ENCODE measurements at places on chromosomes 4 and X. TPM values are rescaled to one million over a fixed set of nuclear protein-coding genes. Genes with fewer than 3 reads are reported as not detected.

MAGEA1 gene
- polyA plus RNA-seq: not detected

EDA2R gene
- not detected for polyA plus RNA-seq

SSX4 gene
- not detected for polyA plus RNA-seq

ART3 gene
- polyA plus RNA-seq: not detected

ARX gene
- not detected for polyA plus RNA-seq

SHROOM3 gene
- polyA plus RNA-seq: 8.2 TPM

TLR3 gene
- polyA plus RNA-seq: 2.8 TPM

XAGE3 gene
- polyA plus RNA-seq: 0.61 TPM

LAP3 gene
- 111 TPM for polyA plus RNA-seq

ZCCHC18 gene
- polyA plus RNA-seq: 0.05 TPM

FHDC1 gene
- polyA plus RNA-seq: 0.06 TPM

MANBA gene
- 7.1 TPM for polyA plus RNA-seq

KDR gene
- polyA plus RNA-seq: 6.1 TPM

GPRASP1 gene
- polyA plus RNA-seq: 0.54 TPM

SLC7A11 gene
- polyA plus RNA-seq: 0.42 TPM

PF4V1 gene
- 0.16 TPM for polyA plus RNA-seq

LDOC1 gene
- polyA plus RNA-seq: 2.9 TPM

SMR3B gene
- polyA plus RNA-seq: not detected

SYTL5 gene
- polyA plus RNA-seq: 0.82 TPM

VCX gene
- polyA plus RNA-seq: not detected

TMPRSS11D gene
- polyA plus RNA-seq: 0.03 TPM

MAGEB3 gene
- not detected for polyA plus RNA-seq

TLL1 gene
- polyA plus RNA-seq: 0.04 TPM

PRRG1 gene
- polyA plus RNA-seq: 1.8 TPM

TEX13D gene
- not detected for polyA plus RNA-seq

TMLHE gene
- polyA plus RNA-seq: 11.7 TPM

FGF13 gene
- polyA plus RNA-seq: 0.51 TPM

MGARP gene
- polyA plus RNA-seq: not detected

TEX11 gene
- polyA plus RNA-seq: 0.03 TPM

FGF5 gene
- polyA plus RNA-seq: 0.03 TPM

FAM47A gene
- polyA plus RNA-seq: not detected

GPR82 gene
- 0.61 TPM for polyA plus RNA-seq

MAGEB10 gene
- not detected for polyA plus RNA-seq

RCHY1 gene
- 16.7 TPM for polyA plus RNA-seq

XPNPEP2 gene
- 23.0 TPM for polyA plus RNA-seq

TLR10 gene
- 0.02 TPM for polyA plus RNA-seq

P2RY10 gene
- 0.25 TPM for polyA plus RNA-seq

FAT1 gene
- polyA plus RNA-seq: 10.0 TPM

Data from liver (tissue), 10 donors.